ENCODE measurements at places on chromosomes 5 and 9.

DNA sequence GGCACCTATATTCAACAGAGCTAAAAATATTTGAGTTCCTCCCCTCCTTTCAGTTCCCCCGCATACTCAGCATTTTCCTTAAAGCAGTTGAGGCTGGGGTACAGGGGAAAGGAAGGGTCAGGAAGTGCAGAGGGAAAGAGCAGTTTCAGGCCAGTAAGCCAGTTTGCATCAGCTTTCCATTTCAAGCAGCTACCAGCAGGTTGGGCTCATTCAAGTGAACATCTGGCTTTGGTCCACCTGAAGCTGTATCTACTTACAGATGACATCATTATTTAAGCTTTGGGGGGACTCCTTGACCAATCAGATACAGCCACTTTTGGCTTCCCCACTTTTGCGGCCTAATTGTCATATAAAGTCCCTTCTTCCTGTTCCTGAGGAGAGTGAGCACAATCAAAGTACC is 8.2 kb upstream of the ACO1 start:
- DNase-seq = no peak

- peak; percentile 56 for DNase-seq
These were observed at the start of gene CCDC152 for GRCh38 chr5:42756606-42757601. TSS of gene CCDC152 (plus strand) at chr5:42756818. CDS start at chr5:42759122, 2,304 bp downstream.

DNA sequence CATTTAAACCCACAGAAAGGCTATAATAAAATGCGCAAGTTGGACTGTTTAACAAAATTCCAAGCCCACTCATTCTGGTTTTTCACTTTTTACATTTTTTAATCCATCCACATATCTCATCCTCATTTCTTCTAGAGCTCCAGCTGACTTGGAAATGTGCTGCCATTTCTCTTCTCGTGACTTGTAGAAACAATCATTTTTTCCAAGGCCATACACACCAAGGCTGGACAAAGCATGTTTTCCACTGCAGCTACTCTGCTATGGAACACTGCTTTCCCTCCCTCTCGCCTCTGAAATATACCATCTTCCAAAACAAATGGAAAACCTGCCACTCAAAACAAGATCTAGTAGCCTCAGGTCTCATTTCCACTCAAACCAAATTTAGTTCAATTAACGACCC is 141.1 kb downstream of the ESM1 start:
- no peak for DNase-seq

DNA sequence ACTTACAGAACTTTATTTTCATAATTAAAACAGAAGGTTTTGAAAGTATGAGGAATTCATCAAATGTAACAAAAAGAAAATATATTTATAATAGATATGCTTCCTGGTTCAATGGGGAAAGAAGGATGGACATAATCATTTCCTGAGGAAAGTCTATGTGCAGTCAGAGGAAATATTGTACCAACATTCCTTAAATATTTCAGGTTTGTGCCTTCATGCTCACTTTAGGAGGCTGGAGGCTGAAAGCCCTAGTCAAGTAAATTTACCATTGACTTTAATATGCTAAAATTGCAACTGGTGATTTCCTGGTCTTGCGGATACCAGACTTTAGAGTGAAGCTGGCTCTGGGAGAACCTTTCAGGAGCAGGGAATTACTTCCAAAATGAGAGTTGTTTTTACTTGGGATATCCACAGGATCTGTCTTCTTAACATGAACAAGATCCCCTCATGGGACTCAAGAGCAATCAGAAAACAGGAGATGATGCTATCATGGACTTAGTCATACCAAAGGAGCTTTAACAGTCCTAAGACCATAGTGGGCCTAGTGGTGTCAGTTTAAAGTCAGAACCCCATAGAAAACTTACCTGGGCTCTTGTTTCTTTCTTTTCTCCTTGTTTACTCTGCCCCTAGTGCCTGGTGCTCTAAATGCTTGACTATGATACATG is 762.8 kb upstream of the GRAMD2B start:
- DNase-seq = no peak

DNA sequence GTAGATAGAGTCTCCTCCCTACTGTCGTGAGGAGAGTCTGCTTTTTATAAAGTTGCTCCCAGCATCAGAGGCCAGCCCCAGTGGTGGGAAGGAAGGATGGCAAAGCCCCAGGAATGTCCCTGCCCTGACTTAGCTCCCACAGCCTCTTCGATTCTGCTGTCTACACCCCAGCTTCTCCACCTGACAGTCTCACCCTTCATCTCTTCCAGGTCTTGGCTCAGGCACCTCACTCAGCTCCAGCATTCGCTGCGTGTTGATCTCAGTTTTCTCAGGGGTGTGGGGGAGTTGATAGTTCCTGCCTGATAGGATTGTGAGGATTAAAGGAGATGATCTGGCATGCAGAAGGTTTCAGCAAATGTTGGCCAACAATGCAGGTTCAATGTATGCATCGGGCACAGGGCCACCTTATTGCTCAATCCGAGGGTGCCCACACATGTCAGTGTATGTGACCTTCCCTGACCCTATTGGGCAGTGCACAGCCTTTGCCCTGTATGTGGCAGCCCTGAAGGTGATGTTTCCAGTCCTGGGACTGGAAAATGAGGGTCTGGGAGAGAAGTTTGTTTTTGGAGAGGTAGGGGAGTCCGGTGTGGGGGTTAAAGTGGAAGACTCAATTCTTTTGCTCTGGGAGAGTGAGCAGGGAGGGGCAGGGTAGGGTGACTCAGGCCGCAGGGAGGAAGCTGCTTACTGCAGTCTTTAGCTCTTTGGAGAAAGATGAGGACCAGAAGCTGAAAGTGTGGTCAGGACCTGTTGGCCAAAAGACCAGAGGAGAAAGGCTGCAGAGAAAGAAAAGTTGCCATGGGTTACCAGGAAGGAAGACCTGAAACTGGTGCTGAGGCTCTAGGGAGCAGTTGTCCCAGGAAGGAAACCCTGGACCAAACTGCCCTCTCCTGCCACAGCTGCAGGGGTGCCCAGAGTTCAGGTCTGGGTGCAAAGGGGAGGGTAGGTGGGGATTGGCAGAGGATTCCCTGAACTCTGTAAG is 153.2 kb downstream of the MACROH2A1 start:
- DNase-seq = no peak

DNA sequence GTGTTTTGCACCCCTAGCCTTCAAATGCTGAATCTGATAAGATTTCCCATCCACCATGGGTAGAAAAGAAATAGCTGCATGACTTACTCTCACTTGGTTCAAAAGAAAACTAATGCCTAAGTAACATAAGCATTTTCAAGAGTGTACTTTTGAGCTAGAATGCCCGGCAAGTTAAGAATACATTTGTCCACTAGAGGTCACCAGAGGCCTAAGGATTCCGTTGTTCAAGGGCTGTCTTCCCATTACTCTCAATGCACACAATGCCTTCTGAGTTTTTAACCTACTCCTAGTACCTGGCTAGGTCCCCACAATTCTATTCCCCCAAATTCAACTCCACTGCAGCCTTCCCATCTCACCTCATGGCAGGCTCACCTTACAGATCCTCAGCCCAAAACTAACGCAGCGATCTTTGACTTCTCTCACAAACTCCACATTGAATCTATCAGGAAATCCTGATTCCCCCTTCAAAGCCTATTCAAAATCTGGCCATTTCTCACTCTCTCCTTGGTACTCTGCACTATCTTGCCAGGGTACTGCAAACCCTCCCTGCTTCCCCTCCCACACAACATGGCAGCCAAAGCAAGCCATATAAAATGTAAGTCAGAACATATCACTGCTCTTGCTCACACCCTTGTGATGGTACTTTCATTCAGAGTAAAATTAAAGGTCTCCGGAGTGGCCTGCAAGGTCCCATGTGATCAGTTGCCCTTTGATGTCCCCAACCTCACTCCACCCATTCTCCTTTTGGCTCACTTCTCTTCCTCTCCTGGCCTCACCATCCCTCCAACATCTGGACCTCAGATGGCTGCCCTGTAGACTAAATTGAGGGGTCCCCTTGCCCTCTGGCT is 13.4 kb downstream of the OXCT1 start:
- peak; percentile 69 for DNase-seq

DNA sequence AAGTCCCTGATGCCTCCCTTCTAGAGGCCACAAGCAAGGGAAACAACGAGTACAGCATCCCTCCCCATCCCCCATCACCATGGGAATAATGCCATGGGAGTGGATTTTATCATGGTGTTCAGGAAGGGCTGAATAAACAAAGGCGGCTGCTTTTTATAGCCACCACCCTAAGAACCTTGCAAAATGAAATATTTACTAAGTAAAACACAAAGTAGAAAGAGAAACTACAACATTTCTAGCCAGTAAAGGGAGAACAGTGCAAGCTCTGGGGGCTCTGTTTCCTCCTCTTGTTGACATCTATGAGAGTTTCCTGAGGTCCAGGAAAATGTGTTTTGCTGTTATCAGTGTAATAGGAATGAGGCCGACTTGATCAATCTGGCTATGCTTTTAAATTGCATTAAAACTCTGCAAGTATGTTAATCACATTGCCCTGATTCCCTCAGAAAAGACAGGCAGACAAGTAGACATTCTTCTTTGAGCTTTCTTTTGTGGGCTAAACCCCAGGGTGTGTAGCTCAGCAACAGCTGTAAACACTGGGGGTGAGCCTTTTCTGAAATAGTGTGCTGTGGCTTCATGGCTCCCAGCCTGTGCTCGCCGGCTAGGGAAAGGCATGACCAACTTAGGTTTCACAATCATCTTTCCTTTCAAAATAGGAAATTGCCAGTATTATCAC is 31.1 kb downstream of the SV2C start:
- no peak for DNase-seq

DNA sequence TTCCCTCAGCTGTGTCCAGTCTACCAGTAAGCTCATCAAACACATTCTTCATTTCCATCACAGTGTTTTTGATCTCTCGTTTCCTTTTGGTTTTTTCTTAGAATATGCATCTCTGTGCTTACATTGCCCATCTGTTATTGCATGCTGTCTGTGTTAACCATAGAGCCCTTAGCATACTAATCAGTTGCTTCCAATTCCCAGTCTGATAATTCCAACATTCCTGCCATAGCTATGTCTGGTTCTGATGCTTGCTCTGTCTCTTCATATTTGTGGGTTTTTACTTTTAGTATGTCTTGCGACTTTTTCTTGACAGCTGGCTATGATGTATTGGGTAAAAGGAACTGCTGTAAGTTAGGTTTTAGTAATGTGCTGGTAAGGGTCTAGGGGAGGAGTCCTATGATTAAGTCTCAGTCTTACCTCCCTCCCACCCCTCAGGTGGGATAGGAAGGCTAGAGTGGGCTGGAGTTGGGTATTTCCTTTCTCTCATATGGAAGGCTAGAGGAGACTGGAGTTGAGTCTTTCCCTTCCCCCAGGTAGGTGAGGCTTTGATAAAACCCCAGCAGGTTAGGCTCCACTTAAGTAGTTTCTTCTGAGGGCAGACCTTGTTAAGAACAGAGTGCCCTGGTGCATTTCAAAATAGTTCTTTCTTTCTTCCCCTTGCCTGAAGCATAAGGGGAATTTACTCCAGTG is 99.1 kb upstream of the RASGRF2 start:
- no peak for DNase-seq

DNA sequence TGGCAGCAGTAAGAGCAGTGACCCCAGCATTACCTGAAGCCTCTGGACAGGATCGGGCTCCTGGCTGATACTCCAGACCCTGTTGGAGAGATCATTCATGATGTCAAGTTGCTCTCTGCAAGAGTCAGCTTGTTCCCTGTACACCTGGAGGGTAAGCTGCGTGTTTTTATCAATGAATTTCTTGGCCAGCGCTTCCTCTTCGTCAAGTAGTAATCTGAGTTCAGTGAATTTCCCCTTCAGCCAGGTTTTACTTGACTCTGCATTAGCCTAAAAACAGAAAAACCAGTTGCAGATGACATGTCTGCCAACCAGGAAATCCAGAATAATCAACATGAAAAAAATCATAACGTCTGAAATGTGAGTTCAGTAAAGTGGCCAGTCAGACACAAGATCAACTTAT is 19.1 kb downstream of the TRIM14 start:
- peak; percentile 45 for DNase-seq

- no peak for DNase-seq
These were observed 232.2 kb upstream of the KLF4 start for GRCh38 chr9:107721705-107722245.

GRCh38 chr9:103552712-103553111 is 541.4 kb upstream of the SMC2 start:
- DNase-seq = no peak

- no peak for DNase-seq
These were observed 40.2 kb downstream of the TTC1 start for GRCh38 chr5:160049099-160049498.

DNA sequence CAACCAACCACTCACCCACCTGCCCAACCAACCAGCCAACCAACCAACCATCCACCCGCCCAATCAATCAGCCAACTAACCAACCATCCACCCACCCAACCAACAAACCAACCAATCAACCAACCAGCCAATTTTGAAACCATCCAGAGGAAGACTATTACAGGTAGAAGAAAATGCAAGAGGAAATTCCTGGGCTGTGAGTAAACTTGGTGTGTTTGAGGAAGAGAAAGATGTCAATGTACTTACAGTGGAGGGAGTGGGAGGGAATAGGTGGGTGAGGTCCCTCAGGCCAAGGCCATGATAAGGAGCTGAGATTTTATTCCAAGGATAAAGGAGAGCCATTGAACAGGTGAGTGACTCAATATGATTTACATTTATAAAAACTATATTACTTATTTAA is 30.4 kb downstream of the C9orf57 start:
- DNase-seq = no peak

GRCh38 chr9:23768861-23769260 is 57.2 kb downstream of the ELAVL2 start:
- no peak for DNase-seq

- no peak for DNase-seq
These were observed 26.3 kb downstream of the SEMA5A start for GRCh38 chr5:9519537-9519936.

DNA sequence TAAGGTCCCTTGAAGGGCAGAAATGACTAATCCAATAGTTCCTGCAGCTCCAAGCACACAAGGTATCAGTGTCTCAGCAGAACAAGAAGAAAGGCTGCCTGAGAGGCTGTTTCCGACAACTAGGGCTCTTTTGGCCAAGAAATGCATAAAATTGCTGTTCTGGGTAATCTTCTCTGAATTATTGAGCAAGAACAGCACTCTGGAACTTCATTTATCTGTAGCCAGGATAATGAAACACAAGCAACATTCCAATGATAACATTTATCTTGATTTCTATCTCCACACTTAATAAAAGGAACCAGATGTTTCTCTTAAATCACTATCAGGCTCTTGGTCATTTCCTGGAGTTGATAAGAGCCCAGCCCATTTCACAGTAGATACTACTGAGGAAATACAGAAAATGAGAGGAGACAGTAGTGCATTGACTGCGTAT is 17.0 kb upstream of the AUH start:
- no peak for DNase-seq

DNA sequence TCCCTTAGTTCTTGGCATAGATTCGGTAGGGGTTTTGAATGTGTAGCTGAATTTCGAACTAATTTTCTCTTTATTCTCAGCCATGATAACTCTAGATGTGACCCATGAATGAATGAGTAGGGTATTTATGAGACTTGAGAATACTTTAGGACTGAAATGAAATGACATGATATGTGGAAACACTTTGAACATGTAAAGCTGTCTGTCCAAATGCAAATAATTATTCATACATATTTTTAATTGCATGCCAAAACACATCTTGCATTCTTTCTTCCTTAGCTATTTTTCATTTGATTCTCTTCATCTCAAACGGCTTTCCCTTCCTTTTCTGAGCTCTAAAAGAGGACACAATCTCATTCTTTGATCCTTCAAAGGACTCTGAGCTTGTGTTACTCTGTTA is 3.4 kb downstream of the NNT start:
- no peak for DNase-seq

GRCh38 chr5:43019614-43020398 is 20.3 kb downstream of the ANXA2R start:
- DNase-seq = peak; percentile 89

Measured in CD4-positive, alpha-beta T cell treated with Interleukin-17A for 4 hours (primary cell).